Fibroblast of lung (primary cell): ENCODE measurements at places on chromosomes 16 and 17. TPM values are rescaled to one million over a fixed set of nuclear protein-coding genes. Genes with fewer than 3 reads are reported as not detected.

FDXR gene
- total RNA-seq, result 49.1 and 71.0 TPM in 2 replicates

MARVELD3 gene
- total RNA-seq, result not detected in 2 replicates

TBC1D28 gene
- total RNA-seq, result not detected in 2 replicates

RAB34 gene
- 159 and 174 TPM in 2 replicates for total RNA-seq

KCNG4 gene
- not detected in 2 replicates for total RNA-seq

LRRC37A gene
- 1.0 and 2.5 TPM in 2 replicates for total RNA-seq

TCAP gene
- total RNA-seq, result 0.17 and 0.26 TPM in 2 replicates

SPATA32 gene
- total RNA-seq, result not detected in 2 replicates

MT1H gene
- not detected in 2 replicates for total RNA-seq

KRT32 gene
- under 0.01 TPM in 2 replicates for total RNA-seq

CMTM2 gene
- total RNA-seq, result not detected in 2 replicates

XYLT1 gene
- 12.3 and 21.8 TPM in 2 replicates for total RNA-seq

IGF2BP1 gene
- total RNA-seq, result under 0.01 TPM in 2 replicates

TEDC2 gene
- total RNA-seq, result 1.0 and 1.7 TPM in 2 replicates

RBL2 gene
- 47.0 and 48.2 TPM in 2 replicates for total RNA-seq

KCTD19 gene
- under 0.01 and 0.17 TPM in 2 replicates for total RNA-seq

HIC1 gene
- total RNA-seq, result 29.1 and 30.0 TPM in 2 replicates

SPIRE2 gene
- total RNA-seq, result 2.6 and 3.8 TPM in 2 replicates

PMP22 gene
- 74.0 and 99.1 TPM in 2 replicates for total RNA-seq

ACAP1 gene
- 2.1 and 3.9 TPM in 2 replicates for total RNA-seq

HCRT gene
- total RNA-seq, result not detected in 2 replicates

SMIM36 gene
- not detected in 2 replicates for total RNA-seq

HEATR9 gene
- not detected in 2 replicates for total RNA-seq

CHRNE gene
- 0.51 and 0.66 TPM in 2 replicates for total RNA-seq

DBNDD1 gene
- 1.3 and 3.6 TPM in 2 replicates for total RNA-seq
